ENCODE measurements at places on chromosomes 4 and X. TPM values are rescaled to one million over a fixed set of nuclear protein-coding genes. Genes with fewer than 3 reads are reported as not detected.

DNA sequence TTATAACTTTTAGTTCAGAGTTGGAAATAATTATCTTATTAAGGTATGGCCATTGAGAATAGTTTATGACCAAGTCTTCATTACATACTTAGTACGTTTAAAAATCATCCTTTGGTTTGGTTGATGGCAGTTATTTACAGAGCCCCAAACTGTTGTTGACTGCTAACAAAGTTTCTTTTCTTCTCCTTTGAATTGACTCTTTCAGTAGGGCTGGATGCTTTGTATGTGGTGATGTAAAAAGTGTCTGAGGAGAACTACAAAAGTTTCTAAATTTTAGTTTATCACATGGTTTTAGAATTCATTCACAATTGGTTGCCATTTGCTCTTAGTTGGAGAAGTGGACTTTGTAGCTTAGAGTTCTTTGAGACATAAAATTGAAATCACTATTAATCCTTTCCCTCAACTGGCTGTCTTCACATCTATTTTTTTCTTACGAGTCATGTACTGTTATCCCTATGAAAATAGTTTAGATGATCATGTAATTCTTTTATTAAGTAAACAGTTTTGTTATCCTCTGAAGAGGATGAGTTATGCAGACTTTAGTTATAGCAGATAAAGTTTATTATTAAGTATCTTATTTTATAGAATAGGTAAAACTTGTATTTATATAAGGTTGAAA, 14.8 kb downstream of the PTPN13 start:
- no peak for DNase-seq

DNA sequence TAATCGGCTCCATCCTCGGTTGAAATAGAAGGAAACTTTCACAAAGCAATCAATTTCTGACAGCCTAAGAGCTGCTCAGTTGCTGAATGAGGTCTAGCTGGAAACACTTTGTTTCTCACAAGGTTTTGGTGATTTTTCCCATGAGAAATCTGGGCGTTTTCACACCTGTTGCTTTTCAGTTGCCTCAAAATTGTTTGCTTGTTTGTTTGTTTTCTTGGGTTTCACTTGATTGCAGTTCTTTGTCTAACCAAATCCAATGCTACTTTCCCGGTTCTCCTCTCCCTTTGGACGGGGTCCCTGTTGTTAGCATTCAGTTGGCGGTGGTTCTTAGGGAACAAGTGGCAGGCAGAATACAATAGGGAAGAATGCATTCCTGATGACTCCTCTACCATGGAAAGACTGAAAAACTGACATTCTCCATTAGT, 135.5 kb downstream of the PALLD start:
- no peak for DNase-seq

GRCh38 chr4:61205066-61205465, 4.9 kb downstream of the ADGRL3 start:
- DNase-seq = no peak

GRCh38 chrX:145609951-145610511, 207.6 kb upstream of the SLITRK2 start:
- no peak for DNase-seq

DNA sequence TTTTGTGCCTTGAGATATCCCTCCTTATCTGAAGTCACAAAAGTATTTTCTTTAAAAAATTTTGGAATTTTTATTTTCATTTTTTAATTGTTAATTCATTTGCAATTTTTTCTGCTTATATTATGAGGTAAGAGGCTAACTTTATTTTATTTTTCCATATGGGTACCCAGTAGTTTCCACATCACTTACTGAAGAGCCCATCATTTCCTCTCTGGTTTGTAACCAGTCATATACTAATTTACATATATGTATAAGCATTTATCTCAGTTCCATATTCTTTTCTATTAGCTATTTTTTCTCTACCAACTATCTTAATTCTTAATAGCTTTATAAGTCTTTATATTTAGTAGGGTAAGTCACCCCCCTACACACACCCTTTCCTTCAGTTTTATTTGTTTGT, 27.0 kb downstream of the MGARP start:
- no peak for DNase-seq

- peak; percentile 50 for DNase-seq
Observed at GRCh38 chr4:163548481-163549243, 54.2 kb downstream of the TMA16 start.

DNA sequence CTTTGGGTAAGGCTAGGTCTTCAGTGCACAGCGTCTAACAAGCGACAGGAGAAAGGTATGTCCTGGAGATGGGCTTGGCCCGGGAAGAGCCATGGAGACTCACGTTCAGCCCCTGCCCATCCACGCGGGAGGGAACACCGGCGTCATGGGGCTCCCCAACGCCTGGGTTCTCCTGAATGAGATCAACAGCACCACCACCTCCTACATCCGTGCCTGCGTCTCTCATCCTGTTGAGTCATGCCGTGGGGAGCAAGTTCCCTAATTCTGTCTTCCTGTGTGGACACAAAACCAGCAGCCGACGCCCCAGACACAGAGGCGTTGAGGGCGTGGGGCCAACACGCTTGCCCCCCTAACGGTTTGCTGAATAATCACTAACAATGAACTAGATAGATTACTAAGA, 20.1 kb upstream of the IL3RA start:
- DNase-seq = no peak

- no peak for DNase-seq
Observed at GRCh38 chr4:8328456-8328855, 58.9 kb downstream of the HTRA3 start.

DNA sequence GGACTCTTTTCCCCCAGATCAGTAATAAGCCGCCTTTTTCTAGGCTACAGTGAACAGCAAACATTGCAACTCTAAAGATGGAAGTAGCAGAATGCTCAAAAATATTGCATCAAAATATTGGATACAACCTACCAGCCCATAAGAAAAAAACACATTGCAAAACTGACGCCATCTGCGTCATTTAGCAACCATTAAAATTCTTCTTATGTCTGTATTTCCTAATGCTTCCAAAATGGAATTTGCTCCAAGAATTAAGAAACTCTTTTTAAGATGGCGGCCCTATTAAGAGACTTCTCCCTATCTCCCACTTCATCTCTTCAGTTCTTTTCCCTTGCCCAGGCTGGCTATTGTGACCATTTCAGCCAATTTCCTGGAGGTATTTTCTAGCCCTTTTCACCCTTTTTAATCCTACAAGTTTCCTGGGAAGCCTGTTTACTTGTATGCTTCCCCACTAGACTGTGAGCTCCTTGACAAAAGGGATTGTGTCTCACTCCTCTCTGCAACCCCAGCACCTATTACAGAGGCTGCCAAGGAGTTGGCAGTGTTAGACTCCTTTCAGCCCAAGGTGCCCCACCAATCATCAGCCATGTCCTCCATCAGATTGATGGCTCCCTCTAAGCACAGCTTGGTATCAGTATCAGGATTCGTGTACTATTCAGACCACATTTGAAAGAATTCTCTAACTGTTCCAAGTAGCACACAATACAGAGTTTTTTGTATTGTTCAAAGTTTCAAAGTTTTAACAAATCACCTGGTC, 4.4 kb downstream of the GPC3 start:
- no peak for DNase-seq

DNA sequence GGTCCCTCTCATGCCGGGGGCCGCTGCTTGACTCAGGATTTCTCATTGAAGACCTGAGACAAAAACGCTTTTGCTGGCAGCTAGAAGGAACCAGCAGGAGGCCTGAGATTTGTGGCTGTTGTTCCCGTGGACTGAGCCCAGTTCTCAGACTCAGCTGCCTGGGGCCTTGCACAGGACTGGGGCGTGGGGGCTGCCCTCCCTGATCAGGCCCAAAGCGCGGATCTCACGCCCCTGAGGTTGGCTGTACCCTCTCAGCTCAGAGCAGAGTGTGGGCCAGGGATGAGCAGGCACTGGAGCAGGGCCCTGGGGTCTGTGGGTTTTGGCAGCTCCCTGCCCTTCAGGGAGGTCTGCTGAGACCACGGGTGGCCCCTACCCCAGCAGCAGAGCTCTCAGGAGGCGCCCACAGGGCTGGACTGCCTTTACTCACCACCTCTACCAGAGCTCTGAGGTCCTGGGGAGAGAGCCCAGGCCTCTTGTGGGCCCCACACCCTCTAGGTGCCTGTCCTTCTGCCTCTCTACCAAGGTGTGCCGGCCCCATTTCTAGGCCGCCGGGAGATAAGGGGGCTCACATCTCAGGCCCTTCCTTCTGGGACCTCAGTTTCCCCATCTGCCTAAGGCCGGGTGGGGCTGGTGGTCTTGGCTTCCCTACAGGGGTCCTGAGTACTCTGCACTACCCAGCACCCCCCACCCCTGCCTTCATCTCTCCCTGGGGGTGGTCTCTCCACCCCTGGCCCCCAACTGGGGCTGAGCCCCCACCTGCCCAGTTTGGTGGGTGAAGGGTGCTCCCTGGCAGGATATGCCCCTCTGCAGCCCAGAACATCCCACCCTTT, 5.6 kb downstream of the MSANTD1 start:
- no peak for DNase-seq

GRCh38 chr4:118784776-118785175, 51.1 kb downstream of the SEC24D start:
- no peak for DNase-seq

DNA sequence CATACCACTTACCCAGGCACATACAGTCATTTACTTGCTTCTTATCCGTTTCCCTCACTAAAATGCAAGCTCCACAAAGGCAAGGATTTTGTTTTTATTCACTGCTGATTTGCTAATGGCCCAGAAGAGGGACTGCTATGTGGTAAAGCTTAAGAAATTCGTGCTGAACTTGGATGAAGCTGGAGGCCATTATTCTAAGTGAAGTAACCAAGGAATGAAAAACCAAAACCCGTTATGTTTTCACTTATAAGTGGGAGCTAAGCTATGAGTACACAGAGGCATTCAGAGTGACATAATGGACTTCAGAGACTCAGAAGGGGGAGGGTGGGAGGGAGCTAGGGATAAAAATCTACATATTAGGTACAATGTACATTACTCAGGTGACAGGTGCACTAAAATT, 47.2 kb downstream of the RAB33B start:
- DNase-seq = no peak

DNA sequence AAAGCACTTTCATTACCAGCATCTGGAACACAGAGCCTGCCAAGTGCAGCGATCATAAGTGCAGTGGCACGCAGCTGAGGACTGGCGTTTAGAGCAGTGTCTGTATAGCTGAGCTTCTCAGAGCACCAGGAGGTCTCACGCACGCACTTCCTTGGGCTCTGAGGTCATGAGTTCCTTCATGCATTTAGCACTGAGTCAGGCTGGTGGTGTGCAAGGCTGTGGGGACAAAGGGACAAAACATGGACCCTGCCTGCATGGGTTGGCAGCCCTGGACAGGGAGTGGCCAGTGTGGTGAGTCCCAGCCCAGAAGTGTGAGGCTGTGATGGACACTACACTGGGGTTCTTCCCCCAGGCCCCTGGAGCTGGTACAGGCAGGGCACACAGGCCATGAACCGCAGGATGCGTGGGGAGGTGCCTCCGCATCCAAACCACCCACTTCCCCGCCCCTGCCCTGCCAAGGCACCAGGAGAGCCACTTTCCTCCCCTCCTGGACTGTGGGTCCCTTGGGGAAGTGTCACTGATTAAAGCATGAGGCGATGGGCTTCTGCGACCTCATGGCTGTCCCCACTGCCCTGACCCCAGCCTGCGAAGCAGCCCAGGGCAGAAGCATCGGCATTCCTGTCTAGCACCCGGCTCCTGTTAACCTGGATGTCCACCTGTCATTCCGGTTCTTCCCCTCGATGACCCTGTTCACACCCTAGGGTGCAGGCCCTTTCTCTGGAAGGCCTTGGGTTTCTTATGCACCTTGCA, 37.2 kb upstream of the GPR78 start:
- no peak for DNase-seq

Gene COX7B
- total RNA-seq = 348 TPM

Gene IL21
- not detected for total RNA-seq

Gene UGT2B17
- not detected for total RNA-seq

Gene CACNA1F
- not detected for total RNA-seq

Gene SLC7A11
- 36.9 TPM for total RNA-seq

Gene DUX4
- not detected for total RNA-seq

All from glomerular endothelial cell (primary cell).